Activated CD4-positive, alpha-beta T cell treated with anti-CD3 and anti-CD28 coated beads, Interleukin-2, amount 50 U/mL, for 16 hours (primary cell): ENCODE measurements at places on chromosomes 2 and 18.

DNA sequence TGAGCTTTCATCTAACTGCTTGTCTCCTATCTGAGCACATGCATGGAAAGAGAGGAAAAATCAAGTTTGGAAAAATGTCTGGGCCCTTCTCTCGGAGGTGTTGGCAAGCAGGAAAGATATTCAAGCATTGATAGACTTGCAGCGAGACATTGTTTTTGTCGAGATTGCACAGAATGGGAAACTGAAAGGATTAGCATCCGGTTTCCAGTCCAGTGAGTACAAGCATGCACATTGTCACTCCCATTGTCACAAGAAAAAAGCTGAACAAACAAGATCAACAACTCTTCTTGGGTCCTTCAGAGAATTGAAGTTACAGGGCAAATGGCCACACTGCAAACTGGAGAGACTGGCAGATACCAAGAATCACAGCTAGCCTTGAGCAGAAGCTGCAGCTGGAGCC lies 19.6 kb upstream of the MC5R start:
- DNase-seq, result no peak

- no peak for DNase-seq
Observed at GRCh38 chr18:24212939-24213338, 74.1 kb downstream of the CABYR start.

DNA sequence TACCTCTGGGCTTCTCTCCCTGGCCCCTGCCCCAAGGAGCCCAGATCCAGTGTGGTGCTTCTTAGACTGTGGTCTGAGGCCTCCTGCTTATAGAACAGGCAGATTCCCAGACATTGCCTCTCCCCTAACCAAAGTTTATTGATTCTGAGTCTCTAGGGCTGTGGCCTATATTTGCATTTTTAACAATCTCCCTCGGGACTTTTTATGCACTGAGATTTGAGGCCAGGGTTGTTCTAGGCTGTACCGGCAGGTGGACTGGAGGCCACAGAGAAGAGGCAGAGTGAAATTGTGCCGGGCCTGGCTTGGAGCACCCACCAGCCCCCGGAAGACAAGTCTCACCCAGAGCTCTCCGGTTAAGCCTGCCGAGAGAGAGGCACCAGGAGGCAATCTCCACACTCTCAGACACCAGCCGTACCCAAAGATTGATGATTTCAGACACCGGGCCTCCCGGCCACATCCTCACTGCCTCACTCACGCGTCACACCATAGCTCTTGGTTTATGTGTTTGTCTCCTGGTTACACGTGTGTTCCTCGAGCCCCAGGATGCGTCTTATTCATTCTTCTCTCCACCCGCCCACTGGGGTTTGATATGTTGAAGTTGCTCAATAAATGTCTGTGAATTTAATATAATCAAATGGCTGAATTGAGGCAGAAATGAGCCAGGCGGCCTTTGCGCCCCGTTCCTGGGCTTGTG lies 203.7 kb downstream of the KLHL29 start:
- DNase-seq, result no peak

GRCh38 chr2:41728788-41729338 lies 319.0 kb upstream of the PKDCC start:
- no peak for DNase-seq

DNA sequence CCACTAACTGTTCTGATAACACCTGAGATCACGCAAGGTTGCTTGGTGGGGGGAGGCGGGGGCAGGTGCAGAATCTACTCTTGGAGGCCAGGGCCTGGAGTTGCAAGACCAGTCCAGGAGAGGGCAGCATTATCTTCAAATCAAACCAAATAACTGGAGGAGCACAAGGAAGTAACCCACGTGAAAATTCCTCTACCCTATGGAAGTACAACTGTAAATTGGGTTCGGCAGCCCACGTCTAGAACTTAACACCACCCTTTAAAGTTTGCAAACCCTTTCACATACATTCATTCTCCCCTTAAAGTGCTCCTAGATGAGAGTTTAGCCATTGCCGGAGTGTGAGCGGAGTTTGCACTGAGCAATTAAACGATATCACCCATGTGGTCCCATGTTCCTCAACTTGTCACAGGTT lies 19.6 kb upstream of the CXCR1 start:
- DNase-seq, result peak; percentile 77

- DNase-seq, result no peak
Observed at GRCh38 chr2:161121622-161122021, 38.6 kb upstream of the TANK start.

DNA sequence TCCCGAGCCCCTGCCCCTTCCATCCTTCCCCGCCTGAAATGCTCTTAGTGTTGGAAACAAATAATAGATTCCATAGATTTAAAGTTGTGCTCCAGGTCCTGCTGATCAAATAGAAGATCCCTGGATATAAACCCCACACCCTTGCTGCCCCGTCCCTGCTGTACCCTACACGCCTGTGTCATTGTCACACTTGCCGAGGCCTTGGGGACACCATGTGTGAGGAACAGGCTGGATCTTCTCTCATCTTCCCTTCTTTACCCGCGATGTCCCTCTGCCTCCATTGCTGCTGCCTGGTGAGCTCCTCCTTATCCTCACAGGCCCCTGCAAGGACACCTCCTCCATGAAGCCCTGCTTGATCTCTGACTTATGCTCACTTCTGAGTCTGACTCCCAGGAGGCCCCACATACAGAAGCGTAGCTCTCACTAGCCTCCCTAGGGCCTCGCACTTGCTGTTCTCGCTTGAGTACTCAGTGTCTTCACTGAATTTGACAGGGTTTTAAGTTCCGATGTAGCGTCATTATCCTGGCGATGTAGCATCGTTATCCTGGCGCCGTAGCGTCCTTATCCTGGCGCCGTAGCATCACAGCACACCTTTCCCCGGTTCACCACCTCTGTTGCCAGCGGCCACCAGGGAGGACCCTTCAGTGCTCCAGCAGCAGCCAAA lies 221.9 kb downstream of the NDUFA10 start:
- no peak for DNase-seq

DNA sequence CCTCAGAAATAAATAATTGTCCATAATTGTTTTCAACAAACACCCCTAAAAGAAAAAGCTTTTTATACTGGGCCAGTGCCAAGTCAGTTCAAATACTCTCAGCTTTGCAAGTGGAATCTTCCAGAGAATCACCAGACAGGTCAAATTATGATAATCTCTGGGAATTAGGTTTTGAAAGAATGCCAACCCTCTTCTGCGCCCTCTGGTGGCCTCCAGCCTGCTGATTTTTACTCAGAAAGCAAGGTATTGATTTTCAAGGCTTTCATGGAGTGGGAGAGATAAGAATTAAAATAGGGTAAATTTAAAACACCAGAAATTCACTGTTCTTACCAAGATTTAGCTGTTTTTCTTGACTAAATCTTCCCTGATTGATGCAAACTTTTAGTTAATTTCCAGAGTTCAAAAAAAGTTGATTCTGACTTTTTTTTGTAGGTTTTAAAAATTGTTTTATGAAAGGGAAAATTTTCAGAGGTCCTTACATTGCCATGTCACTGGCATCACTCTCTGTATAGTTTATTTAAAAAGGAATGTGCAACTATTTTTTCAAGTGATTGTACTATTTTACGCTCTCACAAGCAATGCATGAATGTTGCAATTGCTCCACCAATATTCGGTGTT lies 282.9 kb upstream of the TNP1 start:
- DNase-seq, result peak; percentile 18

GRCh38 chr2:4588606-4589005 lies 885.2 kb downstream of the DCDC2C start:
- no peak for DNase-seq

- DNase-seq, result no peak
Observed at GRCh38 chr18:9901377-9901776, 12.4 kb upstream of the VAPA start.

- no peak for DNase-seq
Observed at GRCh38 chr2:43105586-43106558, 120.5 kb downstream of the ZFP36L2 start.

DNA sequence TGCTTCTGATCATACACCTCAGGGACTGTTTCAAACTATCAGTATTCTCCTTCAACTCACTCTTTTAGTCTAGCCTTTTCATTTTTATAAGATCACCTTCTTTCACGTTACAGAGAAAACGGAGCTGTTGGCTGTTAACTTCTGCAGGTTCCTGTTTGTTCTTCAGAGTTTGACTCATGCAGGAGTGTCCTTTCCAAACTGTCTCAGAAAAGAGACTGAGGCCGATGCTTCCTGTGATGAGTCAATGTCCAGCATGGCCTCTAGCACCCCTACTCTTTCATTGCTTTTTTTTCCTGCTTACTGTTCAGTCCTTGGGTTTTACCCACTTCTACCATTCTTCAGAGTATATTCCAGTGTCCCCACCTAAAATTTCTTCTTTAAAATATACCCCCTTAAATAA lies 240.8 kb upstream of the RGPD4 start:
- no peak for DNase-seq

DNA sequence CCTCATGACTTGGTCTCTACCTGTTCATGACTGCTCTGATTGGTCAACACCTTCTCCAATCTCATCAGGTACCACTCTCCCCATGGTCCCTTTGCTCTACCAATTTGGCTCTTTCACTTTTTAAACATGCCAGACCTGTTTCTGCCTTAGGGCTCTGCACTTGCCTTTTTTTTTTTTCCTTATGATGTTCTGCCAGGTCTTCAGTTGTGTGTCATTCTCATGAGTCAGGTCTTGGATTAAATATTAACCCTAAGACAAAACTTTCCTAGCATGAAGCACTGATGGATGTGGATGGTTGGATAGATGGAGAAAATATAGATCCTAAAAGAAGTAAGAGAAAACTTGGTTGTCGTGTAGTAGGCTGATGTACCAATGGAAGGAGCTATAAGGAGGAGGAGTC lies 219.3 kb downstream of the TTC32 start:
- no peak for DNase-seq

- DNase-seq, result peak; percentile 72
Observed at GRCh38 chr2:196131384-196131937, 39.9 kb downstream of the STK17B start.

GRCh38 chr18:75915941-75916623 lies 488.6 kb upstream of the SMIM21 start:
- DNase-seq, result no peak

- no peak for DNase-seq
Observed at GRCh38 chr2:100643906-100644501, 81.2 kb downstream of the PDCL3 start.

- no peak for DNase-seq
Observed at GRCh38 chr2:187055463-187055862, 206.5 kb upstream of the ZSWIM2 start.

DNA sequence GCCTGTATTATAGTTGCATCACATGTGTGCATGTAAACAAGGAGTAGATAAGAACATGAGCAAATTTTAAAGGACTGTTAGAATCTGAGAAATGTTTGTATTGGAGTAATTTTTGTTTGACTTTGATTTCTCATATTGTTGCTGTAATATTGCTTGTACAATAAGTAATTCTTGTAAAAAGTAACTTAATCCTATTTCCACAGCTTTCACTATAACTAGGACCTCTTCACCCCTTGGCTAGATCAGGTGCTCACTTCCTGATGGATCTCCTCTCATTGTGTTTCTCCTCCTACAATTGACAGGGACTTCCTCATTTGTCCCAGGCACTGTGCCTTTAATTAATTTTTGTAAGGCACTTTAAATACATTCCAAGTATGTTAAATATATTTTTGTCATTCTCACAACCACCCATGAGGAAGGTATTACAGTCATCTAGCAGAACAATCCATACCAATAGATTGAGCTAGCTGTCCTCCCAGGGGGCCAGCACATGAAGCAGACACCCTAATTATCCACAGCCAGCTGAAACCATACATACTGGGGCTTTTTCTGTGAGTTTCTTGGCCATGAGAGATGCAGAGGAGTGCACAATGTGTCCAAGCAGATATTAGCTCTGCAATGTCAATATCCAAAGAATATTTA lies 359.5 kb upstream of the ACVR2A start:
- DNase-seq, result no peak

- no peak for DNase-seq
Observed at GRCh38 chr2:156797832-156798231, 361.7 kb downstream of the GPD2 start.

DNA sequence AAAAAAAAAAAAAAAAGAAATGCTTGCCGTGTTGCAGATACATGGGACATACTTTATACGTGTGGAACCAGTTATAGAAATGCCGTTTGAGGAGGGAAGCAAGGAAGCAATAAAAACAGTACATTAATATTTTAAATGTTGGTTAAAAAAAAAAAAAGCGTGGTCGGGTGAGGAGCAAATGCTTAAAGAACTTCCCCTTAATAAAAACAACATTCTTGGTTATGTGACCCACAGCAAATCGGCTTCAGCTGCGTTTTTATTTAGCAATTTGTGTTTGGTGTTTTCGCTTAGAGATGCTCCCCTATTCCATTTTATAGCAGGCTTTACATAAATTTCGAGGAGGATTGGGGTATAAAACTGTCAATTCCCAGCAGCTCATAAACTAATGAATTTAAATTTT lies 223.6 kb downstream of the LRRTM1 start:
- no peak for DNase-seq

GRCh38 chr18:45891806-45892205 lies 66.3 kb downstream of the SIGLEC15 start:
- DNase-seq, result no peak

DNA sequence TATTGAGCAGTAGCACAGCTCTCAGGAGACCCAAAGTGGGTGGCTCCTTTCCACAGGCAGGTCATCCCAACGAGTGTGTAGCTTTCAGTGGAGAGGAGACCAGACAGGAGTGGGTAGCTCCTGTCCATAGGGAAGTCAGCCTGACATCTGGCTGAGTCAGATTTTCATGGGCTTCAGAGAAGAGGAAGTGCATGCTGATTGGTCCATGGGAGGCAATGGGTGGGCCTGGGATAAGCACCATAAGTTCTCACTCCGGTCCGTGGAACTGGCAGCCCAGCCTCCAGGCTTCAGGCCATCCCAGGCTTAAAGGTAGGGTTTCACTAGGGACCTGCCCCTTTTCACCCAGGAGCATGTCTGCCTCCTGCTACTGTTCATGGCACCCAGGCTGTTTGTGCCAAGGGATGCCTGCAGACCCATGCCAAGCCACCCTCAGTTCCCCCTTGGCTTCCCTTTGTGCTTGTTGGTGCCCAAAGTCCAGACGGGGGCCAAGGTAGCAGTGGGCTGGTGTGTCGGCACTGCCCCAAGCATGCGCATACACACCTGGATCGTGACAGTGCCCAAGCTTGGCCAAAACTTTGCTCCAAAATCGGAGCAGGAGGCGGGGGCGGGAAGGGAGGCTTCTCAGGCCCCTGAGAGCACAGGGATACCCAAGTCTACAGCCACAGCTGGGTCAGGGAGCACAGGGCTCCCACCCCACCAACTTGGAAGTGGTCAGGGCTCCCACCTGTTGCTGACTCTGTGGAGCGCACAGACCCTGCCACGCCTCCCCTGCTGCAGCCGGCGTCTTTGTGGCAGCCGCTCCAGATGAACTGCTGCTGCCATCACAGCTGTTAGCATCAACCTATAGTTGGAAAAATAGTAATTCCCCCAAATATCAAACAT lies 26.4 kb downstream of the MARCHF7 start:
- no peak for DNase-seq
